ENCODE measurements at places on chromosomes 1 and 21.

GRCh38 chr1:54606096-54606989, 17.0 kb downstream of the FAM151A start:
- no peak for DNase-seq

DNA sequence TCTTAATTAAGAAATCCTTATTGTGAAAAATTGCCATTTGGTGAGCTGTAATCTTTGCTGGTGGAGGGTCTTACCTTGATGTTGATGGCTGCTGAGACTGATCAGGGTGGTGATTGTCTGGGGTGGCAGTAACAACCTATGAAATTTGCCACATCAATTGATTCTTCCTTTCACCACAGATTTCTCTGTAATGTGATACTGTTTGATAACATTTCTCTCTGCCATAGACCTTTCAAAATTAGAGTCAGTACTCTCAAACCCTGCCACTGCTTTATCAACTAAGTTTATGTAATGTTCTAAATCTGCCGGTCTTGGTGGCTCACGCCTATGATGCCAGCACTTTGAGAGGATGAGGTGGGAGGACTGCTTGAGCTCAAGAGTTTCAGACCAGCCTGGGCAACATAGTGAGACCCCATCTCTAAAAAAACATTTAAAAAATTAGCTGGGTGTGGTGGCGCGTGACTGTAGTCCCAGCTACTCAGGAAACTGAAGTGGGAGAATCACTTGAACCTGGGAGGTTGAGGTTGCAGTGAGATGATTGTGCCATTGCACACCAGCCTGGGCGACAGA, 5.0 kb downstream of the KPNA6 start:
- DNase-seq: no peak

DNA sequence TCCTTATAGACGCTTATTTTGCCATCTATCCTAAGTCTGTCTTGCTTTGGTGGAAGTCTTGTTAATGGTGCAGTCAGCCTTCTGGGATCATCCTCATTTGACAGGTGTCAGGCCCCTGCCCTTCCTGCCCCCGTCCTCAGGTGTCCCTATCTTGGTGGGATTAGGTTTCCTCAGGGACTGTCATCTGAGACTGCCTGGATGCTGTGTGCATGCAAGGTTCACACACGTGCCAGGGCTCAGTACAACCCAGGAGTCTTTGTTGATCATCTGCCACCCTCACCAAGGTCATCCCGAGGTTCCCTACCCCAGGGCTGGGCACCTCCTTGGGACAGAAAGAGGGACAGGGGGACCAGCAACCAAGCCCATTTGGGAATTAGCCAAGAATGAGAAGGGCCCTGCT, 18.0 kb downstream of the PADI2 start:
- no peak for DNase-seq

GRCh38 chr1:95953015-95953414, 719.0 kb downstream of the RWDD3 start:
- peak; percentile 35 for DNase-seq

GRCh38 chr1:3661631-3662030, 9.3 kb downstream of the TP73 start:
- no peak for DNase-seq

- DNase-seq: no peak
Observed at GRCh38 chr21:31460980-31461379, 116.9 kb upstream of the TIAM1 start.

DNA sequence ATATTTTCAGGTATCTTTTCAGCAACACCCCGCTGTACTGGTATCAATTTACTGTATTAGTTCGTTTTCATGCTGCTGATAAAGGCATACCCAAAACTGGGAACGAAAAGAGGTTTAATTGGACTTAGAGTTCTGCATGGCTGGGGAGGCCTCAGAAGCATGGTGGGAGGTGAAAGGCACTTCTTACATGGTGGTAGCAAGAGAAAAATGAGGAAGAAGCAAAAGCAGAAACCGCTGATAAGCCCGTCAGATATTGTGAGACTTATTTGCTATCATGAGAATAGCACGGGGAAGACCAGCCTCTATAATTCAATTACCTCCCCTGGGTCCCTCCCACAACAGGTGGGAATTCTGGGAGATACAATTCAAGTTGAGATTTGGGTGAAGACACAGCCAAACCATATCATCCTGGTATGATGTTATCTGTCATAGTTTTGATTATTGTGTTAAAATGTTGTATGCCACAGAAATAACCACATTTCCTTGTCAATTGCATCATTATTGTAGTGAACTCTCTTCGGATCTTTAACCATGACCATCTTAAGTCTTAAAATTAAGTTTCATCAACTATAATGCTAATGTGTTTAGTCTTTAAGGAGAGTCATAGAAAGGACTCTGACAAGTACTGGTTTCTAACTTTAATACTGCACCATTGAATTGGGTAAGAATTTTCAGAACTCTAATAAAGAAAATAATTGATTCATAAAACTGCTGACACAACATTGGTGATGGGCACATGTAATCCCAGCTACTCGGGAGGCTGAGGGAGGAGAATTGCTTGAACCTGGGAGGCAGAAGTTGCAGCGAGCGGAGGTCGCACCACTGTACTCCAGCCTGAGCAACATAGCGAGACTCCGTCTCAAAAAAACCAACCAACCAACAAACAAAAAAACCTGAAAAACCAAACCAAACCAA, 58.2 kb downstream of the TBX19 start:
- DNase-seq: no peak

DNA sequence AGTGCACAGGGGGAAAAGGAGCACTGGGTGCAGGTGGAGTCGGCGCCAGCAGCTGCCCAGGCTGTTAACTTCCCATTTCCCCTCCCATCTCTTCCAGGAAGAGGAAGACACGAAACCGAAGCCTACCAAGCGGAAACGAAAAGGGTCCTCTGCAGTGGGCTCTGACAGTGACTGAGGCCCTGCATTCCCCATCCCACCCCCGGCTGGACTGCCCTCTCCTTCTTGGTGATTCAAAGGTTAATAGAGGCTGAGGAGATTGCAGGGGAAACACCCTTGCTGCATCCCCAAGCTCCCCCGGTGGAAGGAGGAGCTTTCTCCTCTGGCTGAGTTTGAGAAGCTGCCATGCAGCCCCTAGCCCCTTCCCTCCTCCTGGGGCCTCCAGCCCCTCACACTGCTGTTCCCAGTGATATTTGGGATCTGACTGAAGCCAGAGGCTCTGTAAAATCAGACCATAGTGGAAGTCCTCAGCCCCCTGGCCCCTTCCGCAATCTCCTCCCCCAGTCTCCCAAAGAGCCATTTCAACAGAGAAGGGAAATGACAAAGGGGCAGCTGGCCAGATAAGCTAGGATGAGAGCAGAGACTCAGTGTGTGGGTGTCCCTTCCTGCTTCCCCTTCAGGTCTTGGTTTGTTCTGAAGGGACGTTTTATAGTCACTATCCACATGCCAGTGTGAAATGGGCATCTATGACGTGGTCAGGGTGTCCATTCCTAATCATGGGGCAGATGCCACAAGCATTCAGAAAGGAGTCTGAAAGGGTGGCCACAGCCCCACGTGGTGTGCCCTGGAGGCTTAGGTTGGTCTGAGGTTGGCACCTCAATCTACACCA, 1.9 kb upstream of the SLC27A3 start:
- DNase-seq: no peak

DNA sequence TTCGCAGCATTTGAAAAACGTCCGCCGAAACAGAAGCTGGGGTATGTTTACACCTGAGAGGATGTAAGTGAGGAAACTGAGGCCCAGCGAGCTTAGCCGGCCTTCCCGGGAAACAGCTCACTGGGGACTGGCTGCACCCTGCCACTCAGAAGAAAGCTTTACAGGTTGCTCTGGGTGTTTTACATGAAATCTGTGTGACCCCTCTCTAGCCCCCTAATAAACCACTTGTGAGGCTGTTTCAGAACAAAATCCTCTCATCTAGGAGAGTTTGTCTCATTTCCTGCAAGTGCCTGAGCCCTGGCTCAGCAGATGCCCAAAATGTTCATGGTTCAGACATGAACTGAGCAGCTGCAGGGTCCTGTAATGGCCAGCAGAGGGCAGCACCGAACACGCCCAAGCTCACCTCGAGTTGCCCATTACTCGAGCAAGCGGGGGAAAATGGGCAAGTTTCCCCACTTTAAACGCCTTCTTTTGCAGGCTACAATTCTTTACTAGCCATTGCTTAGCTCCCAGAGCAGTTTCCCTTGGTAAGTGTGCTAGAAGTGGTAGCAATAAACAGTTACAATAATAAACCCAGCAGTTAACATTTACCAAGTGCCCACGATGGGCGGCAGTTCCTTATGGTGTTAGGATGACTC, 76.4 kb downstream of the FHAD1 start:
- DNase-seq: peak; percentile 84

GRCh38 chr1:111175349-111175748, 25.1 kb downstream of the DENND2D start:
- no peak for DNase-seq

GRCh38 chr1:37945743-37946702, 830 bp downstream of the INPP5B start:
- peak; percentile 95 for DNase-seq

- DNase-seq: no peak
Observed at GRCh38 chr1:66372522-66373101, 161.3 kb upstream of the SGIP1 start.

GRCh38 chr1:204873714-204874113, 3.1 kb downstream of the NFASC start:
- no peak for DNase-seq

DNA sequence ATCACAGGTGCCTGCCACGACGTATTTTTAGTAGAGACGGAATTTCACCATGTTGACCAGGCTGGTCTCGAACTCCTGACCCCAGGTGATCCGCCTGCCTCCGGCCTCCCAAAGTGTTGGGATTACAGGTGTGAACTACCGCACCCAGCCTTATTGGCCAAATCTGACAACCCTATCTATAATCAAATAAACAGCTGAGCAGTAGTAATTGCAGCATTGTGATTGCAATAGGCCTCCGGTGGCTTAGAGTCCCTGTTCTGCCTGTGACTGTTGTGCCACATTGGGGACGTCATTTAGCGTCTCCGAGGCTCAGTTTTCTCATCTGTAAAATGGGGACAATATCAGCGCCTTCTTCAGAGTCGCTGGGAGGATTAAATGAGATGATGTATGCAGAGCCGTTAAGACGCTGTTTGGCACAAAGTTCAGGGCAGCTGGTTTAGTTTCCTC, 569 bp upstream of the CAPN2 start:
- DNase-seq: no peak

GRCh38 chr1:242784084-242784483, 259.6 kb upstream of the PLD5 start:
- no peak for DNase-seq

Measured in AG20443 (cell line).